ENCODE measurements at places on chromosomes 6 and 20. TPM values are rescaled to one million over a fixed set of nuclear protein-coding genes. Genes with fewer than 3 reads are reported as not detected.

The VWA7 gene
- not detected for total RNA-seq

The PGC gene
- not detected for total RNA-seq

The LAMP5 gene
- total RNA-seq, result 0.19 TPM

The FERMT1 gene
- 6.3 TPM for total RNA-seq

The MCCD1 gene
- not detected for total RNA-seq

The MMP24 gene
- 0.56 TPM for total RNA-seq

The B3GALT4 gene
- 2.5 TPM for total RNA-seq

The HTR1E gene
- not detected for total RNA-seq

The PACRG gene
- total RNA-seq, result under 0.01 TPM
